ENCODE measurements at places on chromosomes 3 and 15. TPM values are rescaled to one million over a fixed set of nuclear protein-coding genes. Genes with fewer than 3 reads are reported as not detected.

DNA sequence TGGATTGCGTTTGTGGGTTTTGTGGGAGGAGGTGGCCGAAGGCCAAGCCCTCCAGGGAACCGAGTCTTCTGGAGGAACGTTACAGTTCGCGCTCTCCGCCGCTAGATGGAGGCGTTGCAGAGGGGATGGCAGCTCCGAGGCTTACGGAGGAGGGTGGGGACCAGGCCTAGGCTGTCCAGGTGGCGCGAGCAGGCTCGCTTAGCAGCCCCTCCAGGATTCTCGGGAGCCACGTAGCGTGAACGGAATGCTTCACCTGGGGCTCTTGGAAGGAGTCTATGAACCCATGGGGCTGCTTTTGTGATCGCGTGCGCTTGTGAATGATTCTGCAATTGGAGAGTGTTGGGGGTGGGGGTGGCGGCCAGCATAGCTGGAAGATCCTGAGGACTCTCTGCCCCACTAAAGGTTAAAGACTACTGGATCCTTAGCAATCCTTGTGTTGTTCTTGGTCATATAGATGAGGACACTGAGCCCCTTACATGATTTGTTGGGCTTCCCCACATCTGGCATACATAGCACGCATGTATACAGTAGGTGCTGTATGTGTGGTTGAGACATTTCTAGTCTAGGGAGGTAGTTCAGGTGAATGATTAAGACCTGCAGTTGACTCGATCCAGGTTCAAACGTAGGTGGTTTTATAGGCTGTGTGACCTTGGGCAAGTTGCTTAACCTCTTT is 25.7 kb downstream of the FAM3D start:
- no peak for DNase-seq

GRCh38 chr3:188241072-188241471 is 87.1 kb downstream of the LPP start:
- no peak for DNase-seq

DNA sequence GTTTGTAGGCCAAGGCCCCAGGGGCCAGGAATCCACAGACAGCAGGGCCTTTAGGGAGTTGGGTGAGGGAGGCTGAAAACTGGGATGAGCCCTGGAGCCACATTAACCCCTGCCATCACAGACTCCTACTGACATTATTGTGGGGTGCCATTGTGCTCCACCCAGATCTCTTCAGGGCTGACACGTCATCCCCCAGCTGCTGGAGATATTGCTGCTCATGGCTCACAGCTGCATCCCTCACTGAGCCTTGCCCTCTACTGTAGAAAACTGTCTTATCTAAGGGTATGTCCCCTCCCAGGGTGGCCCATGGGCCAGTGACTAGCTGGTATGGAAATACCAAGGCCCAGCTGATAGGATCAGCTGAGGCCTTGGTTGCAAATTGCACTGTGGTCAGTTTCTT is 87.3 kb upstream of the PRR23C start:
- no peak for DNase-seq

DNA sequence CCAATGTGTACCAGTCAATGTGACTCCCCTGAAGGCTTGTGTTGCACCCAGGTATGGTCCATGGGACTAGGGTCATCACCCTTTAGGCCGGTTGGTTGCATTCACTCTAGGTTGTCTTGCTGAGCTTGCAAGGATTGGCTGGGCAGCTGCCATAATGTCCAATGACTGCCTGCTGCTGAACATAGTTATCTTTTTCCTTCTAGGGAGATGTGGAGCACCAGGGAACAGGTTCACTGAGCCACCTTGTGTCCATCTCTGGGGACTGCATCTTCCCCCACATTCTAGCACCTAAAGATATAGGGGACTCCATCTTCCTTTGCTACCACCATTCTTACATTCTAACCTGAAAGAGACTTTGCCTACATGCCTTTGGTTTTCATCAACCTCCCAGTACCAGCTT is 580.4 kb upstream of the TBL1XR1 start:
- DNase-seq: no peak

GRCh38 chr3:30691249-30691880 is 85.0 kb downstream of the TGFBR2 start:
- DNase-seq: no peak

DNA sequence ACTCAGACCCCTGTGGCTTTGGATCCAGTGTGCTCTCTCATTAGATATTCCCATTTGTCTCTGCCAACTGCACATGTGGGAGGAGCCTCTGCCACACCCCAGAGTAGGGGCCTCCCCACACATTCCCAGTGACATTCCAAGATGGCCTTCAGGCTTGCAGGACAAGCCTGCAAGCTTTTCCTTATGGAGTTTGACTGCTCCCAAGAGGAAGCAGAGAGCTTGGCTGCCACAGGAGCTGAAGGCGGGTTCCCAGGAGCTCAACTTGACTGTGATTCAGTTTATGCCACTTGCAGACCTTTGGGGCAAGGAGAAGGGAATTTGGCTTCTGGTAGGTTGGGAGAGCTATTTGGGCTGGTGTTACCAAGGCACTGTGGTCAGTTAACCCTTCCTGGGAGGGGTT is 22.5 kb upstream of the EPHB1 start:
- no peak for DNase-seq

DNA sequence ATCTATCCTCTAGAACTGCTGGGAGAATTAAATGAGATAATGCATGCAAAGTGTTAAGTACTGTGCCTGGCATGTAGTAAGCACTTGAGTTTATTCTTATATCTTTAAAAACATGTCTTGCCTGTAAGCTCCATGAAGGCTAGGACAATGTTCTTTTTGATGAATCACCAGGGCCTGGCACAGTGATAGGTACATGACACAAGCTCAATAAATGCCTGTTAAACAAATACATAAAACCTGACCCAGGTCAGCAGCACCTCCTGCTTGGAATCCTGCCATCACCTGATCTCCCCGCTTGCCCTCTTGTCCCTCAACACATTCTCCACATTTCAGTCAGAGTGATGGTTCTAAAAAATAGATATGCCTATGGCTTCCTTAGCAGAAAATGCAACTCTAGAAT is 186.8 kb downstream of the CHST2 start:
- DNase-seq: no peak

GRCh38 chr3:108494906-108495531 is 15.4 kb downstream of the MYH15 start:
- DNase-seq: no peak

DNA sequence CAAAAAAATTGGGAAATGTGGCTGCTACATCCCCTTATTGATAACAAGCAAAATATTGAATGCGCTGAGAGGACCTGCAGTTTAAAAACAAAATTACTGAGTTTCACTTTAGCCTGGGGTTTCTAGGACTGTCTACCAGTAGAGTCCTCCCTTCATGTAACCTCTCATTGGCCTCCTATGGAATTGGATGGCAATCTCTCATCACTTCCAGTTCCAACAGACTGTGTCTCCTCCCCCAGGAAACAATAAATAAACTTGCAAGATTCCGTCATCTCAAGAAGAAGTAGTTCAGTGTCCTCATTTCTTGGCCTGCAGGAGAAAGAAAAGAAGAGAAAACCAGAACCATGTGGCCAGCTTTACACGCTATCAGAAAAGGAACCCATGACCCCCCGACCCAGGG is 123.8 kb downstream of the TLE3 start:
- no peak for DNase-seq

DNA sequence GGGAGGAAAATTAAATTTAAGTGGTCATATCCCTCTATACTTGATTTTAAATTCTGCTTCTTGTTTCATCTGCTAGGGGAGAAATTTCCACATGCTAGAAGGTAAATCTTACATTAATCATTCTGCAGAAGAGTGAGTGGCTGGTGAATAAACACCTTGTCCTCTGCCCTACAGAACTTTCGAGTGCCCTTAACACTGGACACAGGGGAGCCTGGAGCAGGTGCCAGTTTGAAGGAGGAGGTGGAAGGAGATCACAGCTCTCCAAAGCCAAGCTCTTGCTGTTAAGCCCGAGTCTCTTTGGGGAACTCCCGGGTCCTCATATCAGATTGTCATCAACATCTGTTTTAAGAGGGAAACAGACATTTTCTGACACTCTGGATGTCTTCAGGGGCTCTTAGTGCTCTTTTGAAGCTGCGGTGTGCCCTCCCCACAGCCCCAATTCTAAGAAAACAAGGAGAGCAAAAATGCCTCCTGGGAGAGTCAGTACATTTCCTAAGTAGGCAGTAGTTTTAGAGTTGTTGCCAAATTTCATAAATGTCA is 31.3 kb downstream of the LAMP3 start:
- DNase-seq: no peak

DNA sequence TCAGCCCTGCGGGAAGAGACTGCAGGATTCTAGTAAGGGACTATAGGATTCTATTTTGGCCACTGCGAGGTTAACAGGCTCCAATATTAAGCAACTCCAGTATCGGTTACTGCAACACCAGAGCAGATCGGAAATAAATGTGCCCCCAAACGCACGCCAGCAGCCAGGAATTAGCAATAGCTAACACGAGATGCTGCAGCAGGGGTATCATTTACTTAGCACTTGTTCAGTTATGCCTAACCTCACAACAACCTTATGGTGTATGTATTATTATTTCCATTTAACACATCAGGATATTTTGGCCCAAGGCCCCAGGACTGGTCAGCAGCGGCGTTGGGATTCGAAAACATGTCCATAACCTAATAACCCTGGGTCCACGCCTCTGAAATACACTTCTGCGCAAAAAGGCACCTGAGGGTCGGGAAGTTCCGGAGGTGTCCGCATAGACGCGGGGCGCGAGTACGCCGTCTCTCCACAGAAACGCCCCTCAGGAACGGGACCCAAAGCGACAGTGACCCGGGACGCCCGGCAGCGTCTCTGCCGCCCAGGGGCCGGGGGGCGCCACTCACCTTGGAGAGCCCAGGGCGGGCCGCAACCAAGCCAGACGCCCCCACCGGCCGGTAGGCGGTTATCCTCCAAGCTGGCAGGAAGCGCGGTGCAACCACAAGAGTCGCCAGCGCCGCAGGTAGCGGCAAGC is 681 bp downstream of the PIK3CB start:
- DNase-seq: no peak

GRCh38 chr3:191123946-191124345 is 75.1 kb upstream of the OSTN start:
- no peak for DNase-seq

DNA sequence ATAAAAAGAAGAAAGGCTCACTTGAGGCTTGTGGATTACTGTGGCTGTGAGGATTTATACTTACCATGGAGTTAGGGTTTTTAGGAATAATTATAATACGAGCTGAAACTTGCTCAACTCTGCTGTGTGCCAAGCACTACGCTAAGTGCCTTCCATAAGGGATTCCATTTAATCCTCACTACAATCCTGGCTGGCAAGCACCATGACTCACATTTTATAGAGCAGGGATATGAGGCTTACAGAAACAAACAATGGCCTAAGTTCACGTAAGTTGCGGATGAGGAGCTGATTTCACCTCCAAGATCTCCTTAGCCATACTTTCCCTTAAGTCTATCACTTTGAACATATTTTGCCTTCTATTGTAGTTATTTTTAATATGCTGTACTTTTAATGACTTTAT is 43.9 kb upstream of the ARL8B start:
- DNase-seq: no peak

- DNase-seq: no peak
Observed at GRCh38 chr15:91099995-91100813, at the start of gene SV2B. Gene SV2B, plus strand, starts transcription at chr15:91100257. Its CDS starts 126,007 bp downstream, at chr15:91226264.

DNA sequence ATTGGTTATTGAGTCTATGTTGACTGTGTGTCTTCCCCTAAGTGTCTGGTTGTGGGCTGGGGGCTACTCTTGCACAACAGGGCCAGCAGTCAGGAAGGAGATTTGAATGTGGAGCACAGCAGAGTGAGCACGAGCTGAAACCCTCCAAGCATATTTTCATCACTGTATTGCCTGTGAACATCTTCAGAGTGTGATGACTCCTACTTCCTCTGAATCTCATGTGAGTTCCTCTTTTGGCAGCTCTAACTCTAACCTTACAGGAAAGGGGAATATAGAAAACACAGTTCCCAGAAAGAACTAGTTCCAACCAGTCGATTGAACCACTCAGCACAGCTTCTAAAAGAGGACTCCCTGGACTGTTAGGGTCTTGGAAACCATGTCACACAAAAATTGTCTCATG is 211.6 kb downstream of the RAP2B start:
- peak; percentile 29 for DNase-seq

DNA sequence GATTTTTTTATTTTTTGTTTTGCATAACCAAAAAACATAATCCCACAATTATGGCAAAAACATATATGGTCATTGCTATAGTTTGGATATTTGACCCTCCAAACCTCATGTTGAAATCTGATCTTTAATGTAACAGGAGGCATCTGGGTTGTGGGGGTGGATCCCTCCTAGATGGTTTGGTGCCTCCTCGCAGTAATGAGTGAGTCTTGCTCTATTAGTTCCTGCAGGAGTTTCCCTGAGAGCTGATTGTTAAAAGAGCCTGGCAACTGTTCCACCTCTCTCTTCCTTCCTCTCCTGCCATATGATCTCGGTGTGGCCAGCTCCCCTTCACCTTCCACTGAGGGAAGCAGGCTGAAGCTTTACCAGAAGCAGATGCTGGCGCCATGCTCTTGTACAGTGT is 33.2 kb upstream of the TRIM59 start:
- DNase-seq: no peak

DNA sequence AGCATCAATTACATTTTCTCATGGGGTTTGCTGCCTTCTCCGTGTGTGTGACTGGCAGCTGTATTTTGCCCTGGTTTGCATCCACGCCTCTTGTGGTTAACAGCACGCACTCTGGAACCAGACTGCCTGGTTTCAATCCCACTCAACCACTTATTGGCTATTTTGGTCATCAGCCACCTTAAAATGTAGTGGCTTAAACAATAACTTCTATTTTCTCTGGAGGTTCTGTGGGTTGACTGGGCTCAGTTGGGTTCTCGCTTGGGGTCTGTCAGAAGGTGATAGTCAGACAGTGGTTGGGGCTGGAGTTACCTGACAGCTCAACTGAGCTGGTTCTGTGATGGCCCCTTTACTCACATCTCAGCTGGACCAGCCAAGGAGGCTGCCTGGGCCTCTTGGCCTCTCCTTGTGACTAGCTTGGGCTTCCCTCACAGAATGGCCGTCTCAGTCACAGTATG is 36.8 kb downstream of the EHD4 start:
- no peak for DNase-seq

The C3orf85 gene
- polyA plus RNA-seq: not detected

GRCh38 chr3:77102951-77103769 is 63.3 kb downstream of the ROBO2 start:
- no peak for DNase-seq

GRCh38 chr15:100193277-100193860 is 148.4 kb downstream of the ADAMTS17 start:
- DNase-seq: no peak

DNA sequence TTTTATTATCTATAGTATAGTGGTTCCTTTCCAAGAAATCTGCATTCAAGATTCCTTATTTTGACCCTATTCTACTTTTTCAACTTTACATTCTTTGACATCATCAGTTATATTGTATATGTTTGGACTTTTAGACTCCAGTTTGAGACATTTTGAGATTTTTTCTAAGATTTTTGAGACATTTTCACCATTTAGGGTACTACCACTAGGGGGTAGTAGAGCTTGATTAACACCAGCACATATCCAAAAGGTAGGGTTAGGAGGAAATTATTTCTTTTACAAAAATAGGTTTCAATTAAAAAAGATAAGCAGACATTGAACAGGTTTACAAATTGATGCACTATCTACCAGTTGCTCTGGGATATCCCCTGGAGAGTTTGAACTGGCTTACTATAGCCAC is 262.5 kb downstream of the SCAPER start:
- no peak for DNase-seq

GRCh38 chr3:128235207-128235926 is 82.1 kb downstream of the EEFSEC start:
- DNase-seq: no peak
